Uterine smooth muscle cell (primary cell): ENCODE measurements at places on chromosomes 6 and 20. TPM values are rescaled to one million over a fixed set of nuclear protein-coding genes. Genes with fewer than 3 reads are reported as not detected.

The FUCA2 gene
- total RNA-seq = 44.1 and 67.4 TPM in 2 replicates

The ADAM33 gene
- total RNA-seq = 57.5 and 87.5 TPM in 2 replicates

The PNPLA1 gene
- not detected in 2 replicates for total RNA-seq

The RPRD1B gene
- total RNA-seq = 20.0 and 23.6 TPM in 2 replicates
